IMR-90 (cell line): ENCODE measurements at places on chromosomes 2 and 18. TPM values are rescaled to one million over a fixed set of nuclear protein-coding genes. Genes with fewer than 3 reads are reported as not detected.

The MAL gene
- total RNA-seq: not detected in 2 replicates

The GAL3ST2 gene
- not detected in 2 replicates for total RNA-seq

The G6PC2 gene
- total RNA-seq: not detected in 2 replicates

The AQP12B gene
- not detected in 2 replicates for total RNA-seq

The CTAGE1 gene
- under 0.01 TPM in 1 of 2 replicates, not detected in the other for total RNA-seq

The DARS1 gene
- total RNA-seq: 66.5 and 136 TPM in 2 replicates

The HJURP gene
- 22.6 and 24.2 TPM in 2 replicates for total RNA-seq

The TNS1 gene
- 41.9 and 45.2 TPM in 2 replicates for total RNA-seq

The STAM2 gene
- total RNA-seq: 29.2 and 55.0 TPM in 2 replicates

The SCN2A gene
- total RNA-seq: 0.54 and 0.56 TPM in 2 replicates

The KCMF1 gene
- total RNA-seq: 108 and 118 TPM in 2 replicates

The SLC38A11 gene
- under 0.01 and 0.18 TPM in 2 replicates for total RNA-seq

The PSMA8 gene
- total RNA-seq: not detected in 2 replicates

The GRB14 gene
- total RNA-seq: not detected in 2 replicates

The HAT1 gene
- total RNA-seq: 24.4 and 49.2 TPM in 2 replicates

The RFX8 gene
- 1.9 and 2.9 TPM in 2 replicates for total RNA-seq

The CYS1 gene
- total RNA-seq: under 0.01 and 0.28 TPM in 2 replicates

The RGPD4 gene
- not detected in 2 replicates for total RNA-seq

The POTEI gene
- total RNA-seq: not detected in 2 replicates

The NT5C1B gene
- total RNA-seq: not detected in 2 replicates

The ZNF142 gene
- 3.3 and 4.3 TPM in 2 replicates for total RNA-seq

The ALKAL2 gene
- not detected in 2 replicates for total RNA-seq

The CTNNA2 gene
- not detected in 2 replicates for total RNA-seq

The AFF3 gene
- 13.9 and 14.3 TPM in 2 replicates for total RNA-seq

The MARCO gene
- not detected in 2 replicates for total RNA-seq

The SERPINB8 gene
- total RNA-seq: 14.3 and 18.3 TPM in 2 replicates

The ARHGAP15 gene
- not detected in 2 replicates for total RNA-seq

The CD8B2 gene
- not detected in 2 replicates for total RNA-seq

The KATNAL2 gene
- 0.90 and 1.4 TPM in 2 replicates for total RNA-seq

The VWC2L gene
- total RNA-seq: not detected in 2 replicates

The EMILIN2 gene
- total RNA-seq: under 0.01 TPM in 2 replicates

The ZNF385B gene
- total RNA-seq: under 0.01 TPM in 1 of 2 replicates, not detected in the other

The LAMA1 gene
- 10.9 and 11.4 TPM in 2 replicates for total RNA-seq

The ERMN gene
- total RNA-seq: not detected in 2 replicates

The IL37 gene
- not detected in 2 replicates for total RNA-seq

The KLHL41 gene
- 0.18 and 0.28 TPM in 2 replicates for total RNA-seq

The SP140L gene
- total RNA-seq: 5.4 and 9.2 TPM in 2 replicates

The LIMS3 gene
- 4.4 and 12.7 TPM in 2 replicates for total RNA-seq

The INPP1 gene
- 3.6 and 4.1 TPM in 2 replicates for total RNA-seq

The COL6A3 gene
- 1,501 and 1,855 TPM in 2 replicates for total RNA-seq

The CXCR1 gene
- total RNA-seq: not detected in 2 replicates

The PAX8 gene
- 0.18 and 0.28 TPM in 2 replicates for total RNA-seq

The TMEM198 gene
- under 0.01 and 0.18 TPM in 2 replicates for total RNA-seq

The LINC00305 gene
- not detected in 2 replicates for total RNA-seq

The DTYMK gene
- total RNA-seq: 31.7 and 32.8 TPM in 2 replicates

The CHRNG gene
- not detected in 2 replicates for total RNA-seq

The RIT2 gene
- not detected in 2 replicates for total RNA-seq

The ALPP gene
- not detected in 2 replicates for total RNA-seq

The TMEM185B gene
- 16.4 and 17.7 TPM in 2 replicates for total RNA-seq

The COL4A4 gene
- 0.28 TPM in 1 of 2 replicates, not detected in the other for total RNA-seq

The MOGAT1 gene
- total RNA-seq: not detected in 2 replicates

The PFN4 gene
- 0.28 and 0.36 TPM in 2 replicates for total RNA-seq

The KCTD18 gene
- 10.4 and 12.8 TPM in 2 replicates for total RNA-seq

The TMEM17 gene
- 1.3 and 2.2 TPM in 2 replicates for total RNA-seq
